T-helper 2 cell (primary cell): ENCODE measurements at places on chromosomes 5 and 9.

- no peak for DNase-seq
Measured at GRCh38 chr9:70580606-70581195, 166.2 kb upstream of the KLF9 start.

DNA sequence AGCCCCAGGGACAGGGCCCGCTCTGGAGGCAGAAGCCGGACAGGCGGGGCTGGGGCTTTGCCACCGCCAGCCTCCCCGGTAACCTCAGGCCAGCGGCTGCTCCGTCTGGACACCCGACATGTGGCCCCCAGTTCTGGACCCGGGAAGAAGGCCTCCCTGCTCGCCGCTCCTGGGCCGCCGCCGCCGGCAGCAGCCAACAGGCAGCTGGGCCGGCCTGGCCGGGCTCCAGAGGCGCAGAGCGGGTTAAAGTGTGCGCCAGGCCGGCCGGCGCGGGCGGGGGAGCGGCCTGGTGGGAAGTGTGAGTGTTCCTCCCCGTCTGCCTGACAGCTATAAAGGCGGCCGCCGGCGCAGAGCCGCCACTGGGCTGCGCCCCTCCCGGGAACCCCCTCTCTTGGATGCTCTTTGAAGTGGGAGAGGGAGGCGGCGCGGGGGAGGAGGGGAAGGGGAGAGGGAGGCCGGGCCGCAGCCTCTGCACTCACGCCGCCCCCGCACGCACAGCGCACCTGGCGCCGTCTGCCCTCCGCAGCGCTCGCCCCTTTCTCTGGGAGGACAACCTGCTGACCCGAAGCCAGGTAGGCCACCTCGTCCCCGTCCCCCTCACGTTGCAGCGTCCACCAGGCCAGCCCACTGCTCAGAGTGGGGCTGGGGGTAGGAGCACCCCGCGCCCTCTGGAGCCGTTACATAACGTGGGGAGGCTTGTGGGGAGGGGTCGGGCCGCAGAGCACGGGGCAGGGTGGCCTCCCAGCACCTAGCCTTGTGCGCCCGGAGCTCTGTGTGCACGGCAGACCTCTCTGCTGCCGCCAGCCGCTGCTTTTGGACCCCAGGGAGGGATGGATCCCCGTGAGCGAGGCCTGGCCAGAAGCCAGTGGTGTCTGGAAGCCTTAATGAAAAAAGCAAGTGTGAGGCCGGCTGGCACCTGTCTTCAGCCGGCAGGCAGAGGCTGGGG lies at the start of gene ADAMTSL2:
ADAMTSL2 (plus strand) TSS at position 359 of the 946 bp plus-strand sequence. CDS start 2,009 bp downstream, outside the sequence.
- DNase-seq, result no peak

GRCh38 chr5:134561871-134562296 lies 36.4 kb downstream of the JADE2 start:
- no peak for DNase-seq

GRCh38 chr5:132764671-132765238 lies 12.3 kb downstream of the SEPTIN8 start:
- DNase-seq, result no peak

- no peak for DNase-seq
Measured at GRCh38 chr9:131277287-131277909, 1.1 kb upstream of the FAM78A start.

DNA sequence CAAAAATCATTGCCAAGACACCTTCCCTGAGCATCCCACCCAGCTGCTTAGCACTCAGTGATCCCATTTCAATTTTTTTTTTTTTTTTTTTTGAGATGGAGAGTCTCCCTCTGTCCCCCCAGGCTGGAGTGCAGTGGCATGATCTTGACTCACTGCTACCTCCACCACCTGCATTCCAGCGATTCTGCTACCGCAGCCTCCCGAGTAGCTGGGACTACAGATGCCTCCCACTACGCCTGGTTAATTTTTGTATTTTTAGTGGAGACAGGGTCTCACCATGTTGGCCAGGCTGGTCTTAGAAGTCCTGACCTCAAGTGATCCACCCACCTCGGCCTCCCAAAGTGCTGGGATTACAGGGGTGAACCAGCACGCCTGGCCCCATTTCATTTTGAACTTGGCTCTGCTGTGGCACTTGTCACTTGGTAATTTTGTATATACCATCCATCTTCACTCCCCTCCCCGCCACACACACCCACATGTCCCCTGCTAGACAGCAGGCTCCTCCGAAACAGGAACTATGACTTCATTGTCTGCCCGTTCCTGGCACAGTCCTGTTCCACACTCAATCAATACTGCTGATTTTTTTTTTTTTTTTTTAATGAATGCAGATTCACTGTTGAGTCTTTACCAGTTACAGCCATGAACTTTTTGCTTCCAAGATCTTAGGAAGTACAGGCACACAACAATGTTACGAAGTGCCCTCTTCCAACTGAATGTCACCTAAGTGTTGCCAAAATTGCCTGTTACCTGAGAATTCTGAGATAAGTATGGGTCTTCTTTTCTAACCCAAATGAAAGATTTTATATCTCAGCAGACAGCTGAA lies 17.3 kb upstream of the ZBTB34 start:
- DNase-seq, result no peak

- no peak for DNase-seq
Measured at GRCh38 chr9:106771608-106772007, 91.4 kb upstream of the ZNF462 start.

GRCh38 chr5:171888051-171888481 lies 102.4 kb downstream of the SMIM23 start:
- DNase-seq, result no peak

GRCh38 chr5:57231607-57232006 lies 57.7 kb downstream of the GPBP1 start:
- no peak for DNase-seq

DNA sequence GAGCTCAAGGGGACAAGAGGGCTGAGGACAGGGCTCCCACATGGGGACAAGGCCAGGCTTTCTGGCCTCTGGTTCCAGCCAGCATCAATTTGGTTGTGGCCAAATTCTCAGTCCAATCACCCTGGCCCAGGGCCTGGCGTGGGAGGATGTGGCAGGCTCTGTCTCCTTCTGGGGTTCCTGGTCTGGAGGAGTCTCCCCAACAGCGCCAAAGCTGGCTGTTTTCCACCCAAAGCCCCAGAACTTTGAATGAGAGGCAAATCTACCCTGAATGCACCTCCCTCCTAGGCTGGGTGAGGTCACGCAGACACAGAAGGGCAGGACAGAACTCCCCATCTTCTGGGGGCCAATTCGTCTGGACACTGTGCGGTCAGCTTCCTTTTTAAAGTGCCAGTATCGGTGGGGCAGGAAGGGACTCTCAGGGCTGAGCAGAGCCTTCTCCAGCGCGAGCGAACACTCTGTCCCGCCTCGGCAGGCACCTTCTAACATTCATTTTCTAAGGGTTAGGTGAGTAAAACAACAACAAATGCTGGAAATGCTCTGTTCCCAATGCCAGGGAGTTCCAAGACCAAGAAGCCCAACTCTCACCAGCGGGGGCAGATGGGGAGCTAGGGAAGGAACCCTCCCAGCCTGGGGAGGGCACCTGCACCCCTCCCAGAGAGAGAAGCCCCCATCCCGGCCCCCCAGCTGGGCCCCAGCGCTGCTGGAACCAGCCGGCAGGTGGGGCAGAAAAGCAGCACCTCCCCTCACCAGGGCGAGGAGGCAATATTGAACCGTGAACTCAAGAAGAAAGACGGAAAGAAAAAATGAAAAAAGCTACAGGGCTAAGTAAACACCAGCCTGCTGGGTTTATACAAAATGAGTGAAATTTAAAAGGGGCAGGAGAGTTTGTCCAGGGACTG lies 3.7 kb upstream of the DPM2 start:
- no peak for DNase-seq

DNA sequence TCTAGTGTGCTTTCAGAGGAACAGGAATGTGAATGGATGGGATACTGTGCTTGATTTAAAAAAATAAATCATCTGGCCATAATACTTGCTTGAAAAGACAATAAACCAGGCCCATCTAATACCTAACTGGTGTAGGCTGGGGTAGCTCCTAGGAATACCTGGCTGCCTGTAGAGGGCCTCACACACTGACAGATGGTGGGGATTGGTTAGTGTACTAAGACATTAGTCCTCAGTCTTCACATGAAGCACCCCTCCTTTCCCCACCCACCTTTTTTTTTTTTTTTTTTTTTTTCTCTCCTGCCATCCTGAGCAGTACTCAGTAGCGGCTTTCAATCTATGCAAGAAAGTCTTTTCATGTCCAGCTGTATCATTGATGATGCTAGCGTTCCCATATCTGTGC lies 130.5 kb downstream of the ADGRV1 start:
- no peak for DNase-seq

DNA sequence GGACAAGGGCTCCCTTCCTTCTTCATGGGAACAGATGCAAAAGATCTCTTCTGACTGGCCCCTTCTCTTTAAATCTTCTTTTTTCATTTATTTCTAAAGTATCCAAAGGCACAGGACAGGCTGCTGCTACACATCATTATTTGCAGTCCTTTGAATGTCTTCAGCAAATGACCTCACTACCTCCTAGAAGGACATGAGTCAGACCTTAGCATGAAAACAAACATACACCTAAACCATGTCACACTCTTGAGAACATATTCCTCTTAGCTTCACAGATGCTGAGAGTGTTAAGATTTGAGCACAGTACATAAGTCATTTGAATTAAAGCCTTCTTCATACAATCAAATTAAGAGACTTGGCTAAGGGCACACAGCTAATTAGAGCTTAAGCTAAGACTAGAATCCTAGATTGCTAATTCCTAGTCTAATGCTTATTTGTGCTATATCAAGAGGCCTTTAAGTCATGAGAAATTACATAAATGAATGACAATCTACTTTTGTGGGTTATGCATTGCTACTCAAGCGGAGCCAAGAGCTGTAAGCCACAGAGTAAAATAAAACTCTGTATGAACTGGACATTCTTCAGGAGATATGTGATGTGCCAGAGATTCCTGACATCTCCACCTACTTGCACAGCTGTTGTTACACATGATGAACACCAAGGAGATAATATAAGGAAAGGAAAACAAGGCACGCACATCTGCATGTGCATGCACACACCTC lies 109.1 kb upstream of the PTGER4 start:
- no peak for DNase-seq

GRCh38 chr5:87876616-87877015 lies 392.0 kb downstream of the TMEM161B start:
- DNase-seq, result no peak
